ENCODE measurements at places on chromosomes 5 and 9.

- DNase-seq = no peak
These were observed 45.6 kb downstream of the SUB1 start for GRCh38 chr5:32630867-32631491.

DNA sequence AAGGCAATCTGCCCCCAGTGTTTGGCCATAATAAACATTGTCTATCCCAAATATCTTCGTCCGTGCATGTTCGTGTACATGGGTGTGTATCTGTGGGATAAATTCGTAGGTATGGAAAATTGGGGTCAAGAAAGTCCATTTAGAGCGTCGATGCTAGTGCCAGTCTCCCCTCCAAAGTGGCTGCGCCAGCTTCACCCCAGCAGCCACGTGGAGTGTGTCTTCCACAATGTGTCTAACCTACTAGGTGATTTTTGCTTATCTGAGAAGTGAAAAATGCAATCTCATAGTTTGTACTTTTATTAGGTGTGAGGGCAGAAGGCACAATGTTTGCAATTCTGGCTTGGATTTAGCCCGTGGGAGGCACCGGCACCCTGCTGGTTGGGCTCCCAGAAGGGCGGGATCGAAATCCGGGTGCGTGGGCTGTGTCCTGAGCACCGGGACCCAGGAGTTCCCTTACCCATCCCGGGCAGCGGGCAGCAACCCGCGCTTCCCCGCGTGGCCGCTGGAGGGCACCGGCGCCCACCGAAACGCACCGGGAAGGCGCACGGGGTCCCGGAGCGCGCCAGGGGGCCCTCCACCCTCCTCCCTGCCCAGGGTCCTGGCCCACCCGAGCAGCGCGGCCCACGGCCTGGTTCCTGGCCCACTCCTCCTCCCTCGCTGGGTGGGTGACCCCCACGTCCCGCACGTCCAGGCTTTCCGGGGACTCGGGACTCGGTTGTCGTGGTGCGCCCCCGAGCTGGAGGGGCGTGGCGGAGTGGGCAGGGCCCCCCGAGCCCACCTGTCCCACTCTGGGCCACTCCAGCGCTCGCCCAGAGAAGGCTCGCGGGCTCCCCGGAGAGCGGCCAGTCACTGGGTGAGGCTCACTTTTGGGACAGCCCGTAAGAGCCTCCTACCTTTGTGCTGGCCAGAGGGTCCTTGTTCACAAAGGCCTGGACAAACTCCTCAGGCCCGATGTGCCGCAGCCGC is 55.4 kb upstream of the RNF130 start:
- peak; percentile 16 for DNase-seq

GRCh38 chr5:116730706-116731105 is 156.1 kb upstream of the SEMA6A start:
- DNase-seq = no peak

GRCh38 chr5:581941-582340 is 30.2 kb upstream of the CEP72 start:
- no peak for DNase-seq

GRCh38 chr9:95202076-95202681 is 115.3 kb downstream of the FANCC start:
- DNase-seq = no peak

DNA sequence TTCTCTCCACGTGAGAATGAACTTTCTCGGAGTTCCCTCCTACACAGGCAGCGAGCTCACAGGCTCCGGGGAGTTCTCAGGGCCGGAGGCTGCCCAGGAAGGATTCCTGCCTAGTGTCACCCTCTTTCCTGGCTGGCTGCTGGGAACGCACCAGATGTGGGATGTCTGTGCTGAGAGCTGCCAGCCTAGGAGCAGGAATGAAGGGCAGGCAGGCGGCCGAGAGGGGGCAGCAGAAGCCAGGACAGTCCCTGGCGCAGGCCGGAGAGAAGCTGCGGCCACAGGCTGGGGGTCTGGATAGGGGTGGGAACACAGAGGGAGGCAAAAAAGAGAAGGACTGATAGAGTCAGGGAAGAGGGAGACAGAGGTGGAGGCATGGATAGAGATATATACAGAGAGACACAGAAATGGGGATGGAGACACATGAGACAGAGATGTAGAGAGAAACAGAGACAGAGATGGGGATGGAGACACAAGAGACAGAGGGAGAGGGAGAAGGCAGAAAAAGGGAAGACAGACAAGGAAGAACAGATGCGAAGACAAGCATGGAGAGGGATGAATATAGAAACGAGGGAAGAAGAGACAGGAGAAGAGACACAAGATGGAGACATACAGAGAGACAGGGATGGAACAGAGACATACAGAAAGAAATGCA is 25.3 kb upstream of the ENHO start:
- DNase-seq = peak; percentile 71
